ENCODE measurements at places on chromosomes 6 and 20. TPM values are rescaled to one million over a fixed set of nuclear protein-coding genes. Genes with fewer than 3 reads are reported as not detected.

Gene MYO6
- total RNA-seq: 93.0 TPM

DNA sequence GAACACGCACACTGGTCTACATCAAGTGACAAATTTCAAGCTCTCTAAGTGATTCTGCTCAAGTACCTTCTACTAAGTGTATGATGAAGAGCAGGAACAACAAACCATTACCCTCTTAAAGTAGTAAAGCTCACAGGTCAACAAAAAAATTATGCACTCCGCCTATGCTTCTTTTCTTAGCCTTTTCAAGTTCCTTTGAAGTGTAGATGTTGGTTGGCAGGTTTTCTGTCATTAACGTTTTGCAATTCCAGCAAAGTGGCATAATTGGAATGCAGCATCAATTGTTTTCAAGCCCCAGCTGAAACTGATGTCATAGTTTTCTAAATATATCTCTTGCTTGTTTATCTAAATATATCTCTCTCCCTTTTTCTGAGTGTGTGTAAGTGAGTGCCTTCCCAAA, 396.9 kb upstream of the EYS start:
- H3K27me3 ChIP-seq: no peaks in the 10 kb centered on the region
- no peak overlapping the region for H3K27ac ChIP-seq
- H3K36me3 ChIP-seq: no peaks in the 10 kb centered on the region
- no peaks in the 10 kb centered on the region for H3K4me1 ChIP-seq

Gene KCNQ2
- total RNA-seq: not detected

DNA sequence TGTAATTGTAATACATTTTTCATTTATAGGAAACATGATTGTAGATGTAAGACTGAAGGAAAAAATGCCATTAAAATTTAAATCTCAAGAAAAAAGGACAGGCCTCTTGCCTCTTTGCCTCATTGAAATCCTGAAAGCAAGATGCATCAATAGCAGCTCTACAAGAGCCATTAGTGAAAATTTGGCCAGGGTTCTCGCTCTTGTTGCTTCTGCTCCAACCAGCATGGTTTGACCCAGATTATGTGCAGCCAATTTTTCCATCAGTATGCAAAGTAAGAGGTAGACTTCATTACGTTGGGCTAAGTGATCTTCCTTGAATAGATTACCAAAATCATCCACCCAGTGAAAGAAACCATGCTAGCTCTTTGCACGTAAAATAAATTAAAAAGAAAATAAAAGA, 106.6 kb downstream of the SGK1 start:
- H3K36me3 ChIP-seq: no peaks in the 10 kb centered on the region
- no peaks in the 10 kb centered on the region for H3K4me1 ChIP-seq
- no peaks in the 10 kb centered on the region for H3K27me3 ChIP-seq
- no peak overlapping the region for H3K27ac ChIP-seq
- no peak overlapping the region for H3K4me3 ChIP-seq

DNA sequence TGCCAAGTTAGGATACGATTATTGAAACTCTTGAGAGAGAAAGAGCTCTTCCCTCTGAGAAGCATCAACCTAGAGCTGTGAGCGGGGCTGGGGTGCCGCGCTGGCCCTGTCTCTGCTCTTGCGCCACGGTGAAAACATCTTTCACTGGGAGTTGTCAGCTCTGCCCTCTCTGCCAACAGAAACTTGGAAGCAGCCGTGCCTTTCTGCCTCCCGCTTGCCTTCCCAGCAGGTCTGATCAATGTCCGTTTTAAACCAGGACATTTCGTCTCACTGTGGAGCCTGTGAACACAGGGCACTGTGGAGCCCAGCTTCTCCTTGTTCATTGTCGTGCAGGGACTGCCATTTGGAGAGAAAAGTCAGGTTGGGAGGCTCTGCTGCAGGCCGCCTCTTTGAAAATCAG, 249.2 kb upstream of the PMEPA1 start:
- no peaks in the 10 kb centered on the region for H3K4me1 ChIP-seq
- H3K4me3 ChIP-seq: no peak overlapping the region
- H3K36me3 ChIP-seq: no peaks in the 10 kb centered on the region
- no peaks in the 10 kb centered on the region for H3K27me3 ChIP-seq
- DNase-seq: no peak
- H3K27ac ChIP-seq: no peak overlapping the region

Gene COL20A1
- 0.15 TPM for total RNA-seq

GRCh38 chr6:154092326-154092962, 53.4 kb downstream of the OPRM1 start:
- no peak overlapping the region for H3K4me3 ChIP-seq
- no peaks in the 10 kb centered on the region for H3K27me3 ChIP-seq
- H3K27ac ChIP-seq: no peak overlapping the region

GRCh38 chr6:50007819-50008218, 14.0 kb downstream of the DEFB110 start:
- H3K4me1 ChIP-seq: no peaks in the 10 kb centered on the region
- no peak overlapping the region for H3K4me3 ChIP-seq
- no peaks in the 10 kb centered on the region for H3K27me3 ChIP-seq
- no peak overlapping the region for H3K27ac ChIP-seq

All from PC-9 (cell line).